Activated T-helper 1 cell treated with anti-CD3 and anti-CD28 coated beads, Interleukin-12 subunit alpha, Interleukin-12 subunit beta, Interleukin-2, Interleukin-4 antibody, amounts not matched to agents 30 ng/mL and 10 ng/mL and 1 ng/mL, durations not matched to agents 14 hours and 24 hours and 36 hours (primary cell): ENCODE measurements at places on chromosomes 2 and 18. TPM values are rescaled to one million over a fixed set of nuclear protein-coding genes. Genes with fewer than 3 reads are reported as not detected.

Gene DSEL
- total RNA-seq, result 0.03 and 0.05 TPM in 2 replicates

Gene SERPINB4
- total RNA-seq, result not detected in 2 replicates

Gene PLCD4
- 0.54 and 0.62 TPM in 2 replicates for total RNA-seq

Gene FN1
- 1.6 and 2.7 TPM in 2 replicates for total RNA-seq

Gene USP40
- total RNA-seq, result 10.1 and 11.2 TPM in 2 replicates

Gene SPP2
- not detected in 2 replicates for total RNA-seq
